ENCODE measurements at places on chromosomes 3 and 15. TPM values are rescaled to one million over a fixed set of nuclear protein-coding genes. Genes with fewer than 3 reads are reported as not detected.

MINAR1 gene
- 0.33 TPM for total RNA-seq

THRB gene
- total RNA-seq, result not detected

CCNB2 gene
- total RNA-seq, result 56.3 TPM

SLC28A2 gene
- total RNA-seq, result not detected

SCN11A gene
- 0.08 TPM for total RNA-seq

GOLGA8R gene
- 1.8 TPM for total RNA-seq

UPK1B gene
- not detected for total RNA-seq

EIF2A gene
- total RNA-seq, result 147 TPM

CNTN4 gene
- not detected for total RNA-seq

EFHB gene
- total RNA-seq, result 0.87 TPM

C3orf85 gene
- total RNA-seq, result not detected

SSUH2 gene
- 0.12 TPM for total RNA-seq

GASK1A gene
- not detected for total RNA-seq

TRPM7 gene
- total RNA-seq, result 45.8 TPM

SLC2A2 gene
- total RNA-seq, result not detected

DPPA2 gene
- total RNA-seq, result not detected

TMEM207 gene
- not detected for total RNA-seq

GOLGA8G gene
- not detected for total RNA-seq

STRC gene
- 0.62 TPM for total RNA-seq

LAMB2 gene
- total RNA-seq, result not detected

PLIN1 gene
- total RNA-seq, result 0.23 TPM

GOLGA6L7 gene
- not detected for total RNA-seq

SLC25A36 gene
- total RNA-seq, result 61.4 TPM

ROPN1 gene
- not detected for total RNA-seq

RNF123 gene
- 35.5 TPM for total RNA-seq

MKRN3 gene
- 1.4 TPM for total RNA-seq

APEH gene
- 173 TPM for total RNA-seq

CCRL2 gene
- total RNA-seq, result 3.4 TPM

CYP1A2 gene
- not detected for total RNA-seq
